ENCODE measurements at places on chromosomes 4 and X.

GRCh38 chr4:3655963-3656362, 110.2 kb upstream of the ADRA2C start:
- DNase-seq: no peak

- no peak for DNase-seq
Observed at GRCh38 chrX:9279234-9279544, 185.7 kb upstream of the TBL1X start.

DNA sequence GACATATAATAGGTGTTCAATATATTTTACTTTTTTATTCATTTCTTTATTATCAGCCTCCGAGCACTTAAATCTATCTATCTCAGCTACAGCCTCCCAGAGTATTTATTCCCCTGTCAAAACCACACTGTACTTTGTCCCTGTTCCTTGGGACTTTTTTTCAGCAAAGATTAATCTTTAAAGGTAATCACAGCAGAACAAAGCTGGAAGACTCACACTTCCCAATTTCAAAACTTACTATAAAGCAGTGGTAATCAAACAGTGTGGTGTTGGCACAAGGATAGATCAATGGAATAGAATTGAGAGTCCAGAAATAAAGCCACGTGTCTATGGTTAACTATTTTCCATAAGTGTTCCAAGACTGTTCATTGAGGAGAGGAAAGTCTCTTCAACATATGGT, 59.7 kb downstream of the KLHL13 start:
- DNase-seq: no peak

- no peak for DNase-seq
Observed at GRCh38 chr4:145781351-145781750, 101.4 kb downstream of the C4orf51 start.

DNA sequence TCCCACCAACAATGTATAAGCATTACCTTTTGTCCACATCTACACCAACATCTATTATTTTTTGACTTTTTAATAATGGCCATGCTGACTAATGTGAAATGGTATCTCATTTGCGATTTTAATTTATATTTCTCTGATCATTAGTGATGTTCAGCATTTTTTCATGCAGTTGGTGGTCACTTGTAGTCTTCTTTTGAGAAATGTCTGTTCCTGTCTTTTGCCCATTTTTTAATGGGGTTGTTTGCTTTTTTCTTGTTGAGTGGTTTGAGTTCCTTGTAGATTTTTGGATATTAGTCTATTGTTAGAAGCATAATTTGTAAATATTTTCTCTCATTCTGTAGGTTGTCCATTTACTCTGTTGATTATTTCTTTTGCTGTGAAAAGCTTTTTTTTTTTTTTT, 36.8 kb upstream of the PDLIM5 start:
- no peak for DNase-seq

DNA sequence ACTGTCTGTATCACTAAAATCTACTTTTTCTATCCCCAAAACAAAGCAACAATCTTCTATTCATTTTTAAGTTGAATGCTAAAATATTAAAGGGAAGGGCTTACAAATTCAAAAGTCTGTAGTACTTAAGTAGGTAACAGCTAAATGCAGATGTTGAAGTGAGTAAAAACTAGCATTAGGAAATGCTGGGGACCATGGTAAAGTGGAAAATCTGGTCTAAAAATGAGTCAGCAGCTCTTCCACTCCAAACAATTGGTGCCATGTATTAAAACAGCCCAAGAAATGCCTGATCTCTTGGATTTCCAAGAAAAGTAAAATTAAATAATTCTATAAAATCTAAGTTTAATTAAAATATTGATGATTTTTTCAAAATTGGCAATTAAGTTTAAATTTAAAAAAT, 73.3 kb upstream of the PPP3CA start:
- DNase-seq: no peak

All from hematopoietic multipotent progenitor cell treated with erythropoietin and hydrocortisone succinate and interleukin-3 and kit ligand, for 15 days (in vitro differentiated cells).